ENCODE measurements at places on chromosomes 3 and 15. TPM values are rescaled to one million over a fixed set of nuclear protein-coding genes. Genes with fewer than 3 reads are reported as not detected.
A peak's percentile ranks its signal among the peaks of the same experiment; 100 is the strongest.

DNA sequence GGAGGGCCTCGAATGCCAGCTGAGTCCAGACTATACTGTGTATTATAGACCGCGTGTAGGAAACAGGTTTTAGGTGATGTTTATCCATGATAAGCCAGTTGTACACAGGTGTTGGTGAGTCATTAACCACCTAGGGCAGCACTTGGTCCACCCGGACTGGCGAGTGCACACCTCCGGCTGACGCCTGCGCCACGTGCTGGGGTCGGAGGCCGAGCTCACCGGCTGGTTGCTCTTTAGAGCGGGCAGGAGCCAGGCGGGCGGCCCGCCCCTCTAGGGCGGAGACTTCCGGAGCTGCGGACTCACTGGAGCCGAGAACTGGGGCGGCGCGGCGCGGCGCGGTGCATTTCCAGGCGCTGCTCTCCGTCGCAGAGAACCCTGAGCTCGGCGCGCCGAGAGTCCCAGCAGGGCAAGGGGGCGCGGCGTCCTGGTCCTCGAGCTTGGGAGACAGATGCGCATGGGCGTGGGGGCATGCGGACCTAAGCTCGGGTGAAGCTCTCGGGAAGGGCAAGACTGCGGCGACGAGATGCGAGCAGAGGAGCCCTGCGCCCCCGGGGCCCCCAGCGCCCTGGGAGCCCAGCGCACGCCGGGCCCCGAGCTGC lies at the start of gene ESYT3:
ESYT3 (plus strand) TSS at position 341 of the 599 bp plus-strand sequence; CDS start at position 524, 183 bp downstream.
- peak; percentile 67 for DNase-seq

DNA sequence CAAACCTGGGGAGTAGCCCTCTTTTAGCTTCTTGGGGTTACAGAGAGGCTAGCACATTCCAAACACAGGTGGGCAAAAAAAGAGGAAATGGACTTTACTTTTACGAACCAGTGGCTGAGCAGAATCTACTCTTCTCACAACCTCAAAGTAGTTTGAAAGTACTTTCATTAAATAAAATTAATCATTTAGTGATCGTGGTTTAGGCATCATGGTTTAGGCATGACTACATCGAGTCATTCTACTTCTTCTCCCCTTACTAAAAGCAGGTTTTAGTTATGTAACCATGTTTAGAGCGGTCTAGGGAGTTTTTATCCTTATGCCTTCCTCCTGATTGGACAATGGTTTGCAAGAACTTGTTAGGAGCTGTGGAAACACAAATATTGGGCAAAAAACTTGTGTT lies 2.5 kb upstream of the GREM1 start:
- DNase-seq: no peak

DNA sequence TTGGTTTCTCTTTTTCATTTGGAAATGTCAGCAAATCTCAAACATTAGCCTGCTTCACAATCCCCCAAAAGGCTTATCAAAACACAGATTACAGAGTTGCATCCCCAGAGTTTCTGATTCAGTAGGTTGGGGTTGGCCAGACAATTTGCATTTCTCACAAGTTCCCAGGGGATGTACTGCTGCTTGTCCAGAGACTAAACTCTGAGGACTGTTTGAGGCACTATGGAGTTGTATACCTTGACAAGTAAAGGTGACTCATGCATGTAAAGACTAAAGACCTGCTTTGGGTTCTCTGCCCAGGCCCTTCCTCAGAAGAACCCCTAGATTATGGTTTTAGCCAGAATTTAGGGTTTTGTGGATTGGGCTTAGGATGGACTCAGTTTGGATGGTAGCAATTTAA lies 151.1 kb upstream of the ARHGEF26 start:
- no peak for DNase-seq

DNA sequence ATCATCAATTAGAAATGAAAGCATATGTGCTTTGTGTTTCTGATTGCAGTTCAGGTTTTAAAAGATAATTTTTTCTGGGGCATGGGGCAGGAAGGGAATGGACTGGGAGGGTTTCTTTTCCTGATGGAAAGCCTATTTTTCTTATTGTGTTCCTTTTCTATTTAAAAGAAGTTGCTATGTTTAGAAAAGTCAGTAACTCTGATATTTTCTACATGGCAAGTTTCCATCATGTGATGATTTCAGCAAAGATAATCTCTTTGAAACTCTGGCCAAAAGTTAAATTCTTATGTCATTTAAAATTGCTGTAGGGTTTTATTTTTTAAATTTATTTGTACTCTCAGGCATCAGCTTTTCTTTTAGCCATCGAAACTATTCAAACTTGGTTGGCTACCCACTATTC lies 601.2 kb downstream of the FOXP1 start:
- no peak for DNase-seq

- no peak for DNase-seq
These were observed 69.0 kb upstream of the HRH1 start for GRCh38 chr3:11085093-11085840.

GRCh38 chr3:160928183-160928726 lies 172.2 kb downstream of the PPM1L start:
- DNase-seq: no peak

DNA sequence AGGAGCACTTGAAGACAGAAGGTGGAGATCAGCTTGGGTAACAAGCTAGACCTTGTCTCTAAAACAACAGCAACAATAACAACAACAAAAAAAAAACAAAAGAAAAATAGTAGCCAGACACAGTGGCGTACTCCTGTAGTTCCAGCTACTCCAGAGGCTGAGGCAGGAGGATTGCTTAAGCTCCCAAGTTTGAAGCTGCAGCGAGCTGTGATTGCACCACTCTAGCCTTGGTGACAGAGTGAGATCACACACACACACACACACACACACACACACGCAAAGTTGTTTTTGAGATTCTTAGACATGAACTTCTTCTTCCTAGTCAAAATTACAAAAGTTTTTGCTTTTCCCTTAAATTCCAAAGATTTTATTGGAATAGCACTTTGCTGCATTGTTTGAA lies 93.0 kb upstream of the IGSF10 start:
- no peak for DNase-seq

- no peak for DNase-seq
These were observed 3.2 kb downstream of the CCDC80 start for GRCh38 chr3:112637700-112638099.

DNA sequence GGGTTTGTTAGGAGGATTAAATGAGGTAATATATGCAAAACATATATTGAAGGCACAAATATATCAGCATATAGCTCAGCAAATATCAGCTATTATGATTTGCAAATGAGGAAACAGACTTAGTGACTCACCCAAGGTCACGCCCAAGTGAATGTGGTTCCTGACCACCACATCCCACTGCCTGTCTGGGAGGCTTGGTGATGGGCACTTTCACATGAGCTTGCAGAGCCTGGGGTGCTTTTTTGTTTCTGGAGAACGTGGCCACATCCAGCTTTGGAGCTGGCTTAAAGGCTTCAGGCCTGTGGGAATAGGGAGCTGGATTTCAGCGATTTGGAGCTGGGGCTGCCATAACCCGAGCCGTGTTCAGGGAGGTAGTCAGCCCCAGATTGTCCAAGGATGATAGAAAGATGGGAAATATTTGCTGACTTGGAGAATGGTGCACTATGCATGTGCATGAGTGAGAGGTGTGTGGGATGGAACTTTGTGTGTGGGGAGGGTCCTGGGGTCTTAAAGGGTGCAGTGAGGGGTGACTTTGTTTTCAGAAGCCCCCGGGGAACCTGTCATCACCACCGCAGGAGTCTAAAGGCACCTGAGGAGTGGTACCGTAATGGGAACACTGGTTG lies 12.0 kb upstream of the FGD5 start:
- no peak for DNase-seq

DNA sequence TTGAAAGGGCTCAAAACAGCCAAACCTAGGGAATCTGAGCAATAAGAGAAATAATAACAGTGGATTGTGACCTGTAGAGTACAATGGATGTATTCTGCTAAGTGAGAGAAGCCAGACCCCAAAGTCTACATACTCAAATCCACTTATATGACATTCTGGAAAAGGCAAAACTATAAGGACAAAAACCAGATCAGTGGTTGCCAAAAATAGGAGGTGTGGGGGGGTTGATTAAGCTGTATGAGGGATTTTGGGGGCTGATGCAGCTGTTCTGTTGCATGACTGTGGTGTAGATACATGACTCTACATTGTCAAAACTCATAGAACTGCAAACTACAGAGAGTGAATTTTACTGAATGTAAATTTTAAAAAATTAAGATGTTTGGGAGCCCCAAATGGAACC lies 20.1 kb upstream of the CGNL1 start:
- DNase-seq: no peak

- no peak for DNase-seq
These were observed 293.1 kb upstream of the CHRM5 start for GRCh38 chr15:33675246-33675645.

- DNase-seq: peak; percentile 60
These were observed 583 bp upstream of the C3orf49 start for GRCh38 chr3:63818282-63819150.

- DNase-seq: no peak
These were observed 6.7 kb downstream of the BCL2L10 start for GRCh38 chr15:52105846-52106245.

- no peak for DNase-seq
These were observed 4.9 kb downstream of the PLOD2 start for GRCh38 chr3:146156095-146156494.

DNA sequence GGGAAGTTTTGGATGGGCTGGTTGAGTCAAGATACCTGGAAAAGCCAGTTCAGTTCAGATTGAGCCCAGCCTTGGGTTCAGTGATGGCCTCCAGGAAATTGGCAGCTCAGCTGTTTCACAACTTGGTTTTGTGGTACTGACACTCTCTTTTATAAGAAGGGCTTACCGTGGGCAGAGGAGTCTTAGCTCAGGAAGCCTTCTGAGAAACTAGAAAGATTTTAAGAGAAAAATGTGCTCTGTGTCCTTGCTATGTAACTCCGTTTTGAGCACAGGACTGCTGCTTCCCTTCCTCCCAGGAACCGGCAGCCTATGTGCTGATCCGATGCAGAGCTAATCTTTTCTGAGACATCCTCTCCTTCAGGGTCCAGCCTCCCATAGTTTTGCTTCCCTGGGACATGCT lies 46.6 kb upstream of the RASGRP1 start:
- peak; percentile 22 for DNase-seq

DNA sequence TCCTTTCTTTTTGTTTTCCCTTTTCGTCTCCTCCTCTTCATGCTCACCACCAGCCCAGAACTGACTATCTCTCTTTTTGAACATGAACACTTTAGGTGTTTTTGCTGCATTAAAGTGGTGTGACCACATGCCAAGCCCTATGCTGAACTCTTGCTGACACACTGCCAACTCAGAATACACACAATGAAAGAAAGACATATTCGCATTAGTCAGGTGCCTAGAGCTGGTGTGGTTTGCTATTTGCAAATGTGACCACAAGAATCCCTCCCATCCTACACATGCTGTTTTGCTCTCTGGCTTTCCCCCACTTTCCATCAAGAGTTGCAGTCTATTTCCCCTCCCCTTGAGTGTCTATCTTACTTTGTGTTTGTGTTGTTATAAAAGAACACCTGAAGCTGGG lies 967.8 kb upstream of the CFAP20DC start:
- peak; percentile 81 for DNase-seq

DNA sequence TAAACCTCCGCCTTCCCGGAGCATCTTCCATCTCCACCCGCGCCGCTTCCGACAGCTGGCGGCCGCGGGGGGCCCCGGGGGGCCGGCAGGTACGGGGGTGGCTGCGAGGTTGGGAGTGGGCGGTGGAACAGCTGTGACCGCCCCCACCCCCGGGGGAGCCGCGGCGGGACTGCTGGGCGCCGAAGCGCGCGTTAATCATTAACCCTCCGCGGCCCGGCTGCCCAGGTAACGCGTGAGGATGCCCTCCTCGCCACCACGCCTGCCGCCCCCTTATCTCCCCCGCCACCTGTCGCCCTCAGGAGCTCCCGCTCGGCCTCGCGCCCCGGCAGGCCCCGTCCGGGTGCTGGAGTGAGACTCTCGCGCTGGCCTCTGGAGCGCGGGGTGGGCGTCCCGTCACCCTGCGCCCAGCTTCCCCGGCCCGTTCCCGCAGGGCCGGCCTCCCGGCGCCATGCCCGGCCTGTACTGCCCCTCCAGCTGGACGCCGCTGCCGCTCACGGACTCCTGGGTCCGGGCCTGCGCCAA lies 757 bp downstream of the VWA5B2 start:
- no peak for DNase-seq

DNA sequence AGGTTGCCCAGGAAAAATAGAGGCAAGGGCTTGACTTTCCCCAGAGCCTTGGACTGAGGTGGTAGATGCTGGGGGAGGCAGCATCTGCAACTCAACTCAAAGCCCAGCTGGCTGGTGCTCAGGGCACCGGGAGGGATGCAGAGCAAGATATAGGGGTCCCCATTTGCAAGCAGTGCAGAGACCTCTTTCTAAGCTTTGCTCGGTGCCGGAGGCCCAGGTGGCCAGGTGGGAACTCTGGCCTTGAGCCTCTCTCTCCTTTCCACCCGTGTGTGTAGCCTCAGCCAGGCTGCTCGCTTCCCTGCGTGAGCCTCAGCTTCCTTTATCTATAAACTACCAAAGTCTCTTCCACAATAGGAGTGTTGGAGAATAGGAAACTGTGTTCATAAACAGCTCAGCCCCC lies 36.5 kb downstream of the SLC6A6 start:
- DNase-seq: no peak

DNA sequence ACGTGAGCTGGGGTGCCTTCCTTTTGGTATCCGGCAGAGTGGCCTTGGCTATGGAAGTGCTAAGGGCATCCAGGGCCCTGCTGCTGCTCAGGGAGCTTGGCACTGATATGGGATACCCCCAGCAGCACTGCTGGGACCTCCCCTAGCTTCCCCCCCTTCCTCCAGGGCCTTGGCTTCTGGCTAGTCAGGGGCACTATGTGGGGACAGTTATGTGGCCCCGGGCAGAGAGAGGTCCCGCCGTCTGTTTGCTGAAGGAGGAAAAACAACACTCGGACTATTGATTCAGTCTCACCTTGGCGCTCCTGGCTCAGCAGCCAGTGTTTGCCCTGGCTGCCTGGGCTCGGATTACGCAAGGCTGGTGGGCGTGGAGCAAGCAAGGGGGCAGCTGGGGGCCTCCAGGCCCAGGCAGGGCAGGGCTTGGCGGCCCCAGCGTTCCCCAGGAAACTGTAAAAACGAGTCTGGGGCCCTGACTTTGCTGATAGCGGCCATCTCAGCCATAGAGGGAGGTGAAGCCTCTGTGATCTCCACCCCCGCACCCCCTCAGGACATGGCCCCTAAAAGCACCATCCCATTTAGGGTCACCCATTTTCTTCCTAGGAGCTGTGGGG lies 5.7 kb downstream of the FURIN start:
- DNase-seq: no peak

GRCh38 chr3:32705232-32705631 lies 20.2 kb downstream of the CNOT10 start:
- no peak for DNase-seq

GRCh38 chr15:55379095-55379494 lies 29.1 kb downstream of the CCPG1 start:
- no peak for DNase-seq

Gene LMAN1L
- 1.1 TPM for total RNA-seq

Gene GOLGA8H
- total RNA-seq: 0.20 TPM

Gene TNIK
- total RNA-seq: 31.7 TPM

Gene CORO2B
- not detected for total RNA-seq

Gene SLC24A5
- total RNA-seq: not detected

Gene SNTN
- total RNA-seq: not detected

Gene PARP15
- total RNA-seq: 13.8 TPM

Gene MORC1
- not detected for total RNA-seq

Gene MASP1
- total RNA-seq: not detected

Gene AMIGO3
- not detected for total RNA-seq

Gene LIPH
- total RNA-seq: not detected

Gene PLSCR2
- total RNA-seq: not detected

All from activated naive CD4-positive, alpha-beta T cell treated with anti-CD3 and anti-CD28 coated beads, Interleukin-2, amount 50 U/mL, for 72 hours (primary cell).